ENCODE measurements at places on chromosomes 1 and 21. TPM values are rescaled to one million over a fixed set of nuclear protein-coding genes. Genes with fewer than 3 reads are reported as not detected.

GRCh38 chr1:184577319-184577718, 177.3 kb downstream of the EDEM3 start:
- H3K27me3 ChIP-seq = no peaks in the 10 kb centered on the region
- DNase-seq = no peak
- H3K4me1 ChIP-seq = no peaks in the 10 kb centered on the region
- H3K36me3 ChIP-seq = no peaks in the 10 kb centered on the region
- no peak overlapping the region for H3K27ac ChIP-seq

DNA sequence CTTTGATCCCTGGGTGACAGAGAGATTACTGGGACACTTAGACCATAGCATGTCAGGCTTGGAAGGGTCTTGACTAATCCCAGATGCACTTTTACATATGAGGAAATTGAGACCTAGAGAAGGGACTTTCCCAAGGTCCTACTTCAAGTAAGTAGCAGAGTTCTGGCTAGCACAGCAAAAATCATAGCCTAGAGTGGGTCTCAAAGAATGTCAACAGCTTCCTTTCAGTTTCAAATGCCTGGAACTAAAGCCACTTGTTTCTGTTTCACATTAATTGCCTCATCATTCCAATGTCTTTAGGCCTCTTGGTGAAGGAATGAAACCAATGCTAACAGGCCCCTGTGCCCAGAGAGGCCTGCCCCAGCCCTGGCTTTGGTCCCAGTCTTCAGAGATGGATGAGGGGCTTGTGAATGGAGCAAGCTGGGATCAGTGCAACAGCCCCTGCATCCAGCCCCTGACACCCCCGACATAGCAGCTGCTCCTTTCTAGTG, 26.6 kb downstream of the ATF3 start:
- H3K4me1 ChIP-seq = peaks cover 3% of the 10 kb centered on the region
- no peak overlapping the region for H3K27ac ChIP-seq
- peaks cover 3% of the 10 kb centered on the region for H3K27me3 ChIP-seq

GRCh38 chr1:61138921-61139774, 56.8 kb downstream of the NFIA start:
- H3K27ac ChIP-seq = no peak overlapping the region
- H3K4me3 ChIP-seq = no peak overlapping the region
- peaks cover 54% of the 10 kb centered on the region for H3K4me1 ChIP-seq
- no peaks in the 10 kb centered on the region for H3K27me3 ChIP-seq

Gene CELA3A
- 0.73 TPM for polyA plus RNA-seq

- H3K27ac ChIP-seq = no peak overlapping the region
- no peak overlapping the region for H3K4me3 ChIP-seq
- H3K4me1 ChIP-seq = peaks cover 10% of the 10 kb centered on the region
- no peak for DNase-seq
Observed at GRCh38 chr1:7299994-7300393, 471.1 kb upstream of the VAMP3 start.

- no peaks in the 10 kb centered on the region for H3K36me3 ChIP-seq
- no peak overlapping the region for H3K27ac ChIP-seq
- peaks cover 7% of the 10 kb centered on the region for H3K4me1 ChIP-seq
Observed at GRCh38 chr1:72498371-72498770, 216.0 kb upstream of the NEGR1 start.

GRCh38 chr1:228393268-228393701, 13.3 kb downstream of the TRIM11 start:
- H3K4me3 ChIP-seq = no peak overlapping the region
- peaks cover 9% of the 10 kb centered on the region for H3K4me1 ChIP-seq
- DNase-seq = peak; percentile 16
- no peaks in the 10 kb centered on the region for H3K27me3 ChIP-seq
- H3K36me3 ChIP-seq = peaks cover 43% of the 10 kb centered on the region
- H3K27ac ChIP-seq = no peak overlapping the region

GRCh38 chr1:247274605-247275256, 18.9 kb downstream of the VN1R5 start:
- H3K4me1 ChIP-seq = peaks cover 10% of the 10 kb centered on the region
- no peak overlapping the region for H3K4me3 ChIP-seq
- no peak overlapping the region for H3K27ac ChIP-seq
- DNase-seq = peak; percentile 17

Measured in HepG2 (cell line).